ENCODE measurements at places on chromosomes 6 and 20. TPM values are rescaled to one million over a fixed set of nuclear protein-coding genes. Genes with fewer than 3 reads are reported as not detected.

Gene SMOC2
- total RNA-seq: not detected

Gene HSPA1L
- 1.4 TPM for total RNA-seq

Gene NCOA6
- 24.6 TPM for total RNA-seq

Gene DDX39B
- 320 TPM for total RNA-seq

Gene SLC22A23
- 11.8 TPM for total RNA-seq

Gene FAM83C
- total RNA-seq: 0.09 TPM

Gene PNLDC1
- total RNA-seq: 0.05 TPM

Gene ELMO2
- 21.9 TPM for total RNA-seq

Measured in A549 treated with dexamethasone at 1 μM for 4 hours (cell line).